Ovary (tissue), 10 donors: ENCODE measurements at places on chromosomes 1 and 21. TPM values are rescaled to one million over a fixed set of nuclear protein-coding genes. Genes with fewer than 3 reads are reported as not detected.

- DNase-seq = no peak
These were observed 7.7 kb downstream of the PRAMEF1 start for GRCh38 chr1:12798911-12799310.

DNA sequence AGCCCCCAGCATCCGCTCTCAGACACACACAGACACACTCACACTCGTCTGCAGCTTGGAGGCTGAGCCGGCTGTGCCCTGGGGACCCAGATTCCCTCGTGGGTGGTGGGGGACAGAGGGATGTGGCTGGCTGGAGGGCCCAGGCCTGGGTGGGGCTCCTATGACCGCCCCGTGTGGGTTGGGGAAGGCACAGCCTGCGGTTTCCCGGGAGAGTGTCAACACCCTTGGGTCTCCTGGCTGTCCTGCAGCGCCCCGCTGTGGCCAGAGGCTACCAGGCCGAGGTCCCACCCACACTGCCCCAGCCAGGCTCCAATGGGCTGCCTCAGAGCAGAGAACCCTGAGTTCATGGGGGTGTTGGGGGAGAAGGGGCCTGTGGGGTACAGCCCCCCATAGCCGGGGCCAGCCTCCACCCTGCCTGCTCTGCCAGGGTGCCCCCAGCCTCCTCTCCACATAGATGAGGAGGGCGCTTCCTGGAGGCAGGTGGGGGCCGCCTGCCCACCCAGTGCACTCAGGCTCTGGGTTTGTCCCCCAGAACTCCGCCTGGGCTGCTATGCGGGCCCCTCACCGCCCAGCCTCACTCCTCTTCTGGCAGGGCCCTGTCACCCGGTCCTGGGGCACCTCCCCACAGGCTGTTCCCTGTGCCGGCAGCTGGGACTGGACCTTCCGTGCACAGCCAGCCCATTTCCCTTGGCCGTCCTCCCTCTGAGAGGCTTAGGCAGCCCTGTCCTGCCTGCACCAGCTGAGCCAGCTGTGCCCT is at the start of gene TTC34:
TTC34 (minus strand) TSS at position 159 of the 757 bp plus-strand sequence. CDS start 866 bp downstream, outside the sequence.
- no peak for DNase-seq

GRCh38 chr1:240666568-240667198 is 54.7 kb upstream of the GREM2 start:
- DNase-seq = no peak

DNA sequence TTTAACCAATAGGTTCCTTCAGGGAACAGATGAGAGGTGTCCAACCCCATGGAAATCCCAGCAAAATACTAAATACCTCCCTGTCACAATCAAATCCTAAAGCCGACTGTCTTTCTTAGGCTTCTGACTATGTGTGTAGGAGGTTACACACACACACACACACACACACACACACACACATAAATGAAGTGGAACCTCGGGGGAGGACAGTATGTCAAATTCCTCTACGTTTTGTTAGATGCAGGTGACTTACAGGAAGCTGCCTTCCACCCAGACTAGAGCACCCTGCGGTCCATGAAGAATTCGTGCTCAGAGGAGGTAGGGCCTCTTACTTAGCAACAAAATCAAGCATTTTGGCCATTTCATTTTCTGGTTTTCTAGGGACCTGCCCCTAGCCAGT is 16.4 kb downstream of the RSPH1 start:
- no peak for DNase-seq

GRCh38 chr1:46131712-46132528 is 509 bp downstream of the PIK3R3 start:
- DNase-seq = peak; percentile 32

GRCh38 chr1:12400027-12400693 is 170.3 kb downstream of the VPS13D start:
- DNase-seq = no peak

DNA sequence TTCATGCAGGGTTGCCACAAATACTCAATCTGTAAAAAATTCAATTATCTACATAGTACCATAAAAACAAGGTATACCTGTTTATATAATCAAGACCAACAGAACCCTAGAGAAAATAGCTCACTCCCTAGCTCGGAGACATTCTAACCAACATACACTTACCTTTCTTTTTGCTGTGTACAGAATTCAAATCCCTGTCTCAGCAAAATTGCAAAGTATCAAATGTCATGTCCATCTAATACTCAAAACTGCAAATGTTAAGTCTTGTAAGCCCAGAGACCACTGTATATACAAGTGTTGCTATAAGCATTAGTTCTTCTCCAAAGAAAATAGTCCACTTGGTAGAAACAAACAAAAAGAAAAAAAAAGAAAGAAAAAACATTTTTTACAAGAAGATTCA is 16.2 kb upstream of the SELE start:
- DNase-seq = no peak

DNA sequence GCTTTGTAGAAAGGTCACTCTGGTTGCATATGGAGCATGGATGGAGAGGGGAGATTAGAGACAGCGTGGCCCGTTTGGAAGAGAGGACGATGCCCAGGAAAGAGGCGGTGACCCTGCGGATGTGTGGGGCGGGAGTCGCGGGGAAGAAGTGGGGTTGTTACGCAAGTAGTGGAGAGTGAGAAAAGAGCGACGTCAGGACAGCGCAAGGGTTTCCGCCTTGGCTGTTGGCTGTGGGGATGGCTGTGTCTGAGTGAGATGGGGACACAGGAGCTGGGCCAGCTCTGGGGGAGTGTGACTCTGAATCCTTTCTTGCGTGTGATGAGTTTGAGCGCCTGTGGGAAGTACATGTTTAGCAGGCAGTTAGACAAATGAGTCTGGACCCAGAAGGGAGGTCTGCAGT is 3.8 kb downstream of the B4GALT2 start:
- DNase-seq = no peak

GRCh38 chr1:30285501-30285932 is 437.9 kb downstream of the MATN1 start:
- no peak for DNase-seq

GRCh38 chr1:39996396-39997004 is 41.6 kb downstream of the MFSD2A start:
- DNase-seq = no peak

DNA sequence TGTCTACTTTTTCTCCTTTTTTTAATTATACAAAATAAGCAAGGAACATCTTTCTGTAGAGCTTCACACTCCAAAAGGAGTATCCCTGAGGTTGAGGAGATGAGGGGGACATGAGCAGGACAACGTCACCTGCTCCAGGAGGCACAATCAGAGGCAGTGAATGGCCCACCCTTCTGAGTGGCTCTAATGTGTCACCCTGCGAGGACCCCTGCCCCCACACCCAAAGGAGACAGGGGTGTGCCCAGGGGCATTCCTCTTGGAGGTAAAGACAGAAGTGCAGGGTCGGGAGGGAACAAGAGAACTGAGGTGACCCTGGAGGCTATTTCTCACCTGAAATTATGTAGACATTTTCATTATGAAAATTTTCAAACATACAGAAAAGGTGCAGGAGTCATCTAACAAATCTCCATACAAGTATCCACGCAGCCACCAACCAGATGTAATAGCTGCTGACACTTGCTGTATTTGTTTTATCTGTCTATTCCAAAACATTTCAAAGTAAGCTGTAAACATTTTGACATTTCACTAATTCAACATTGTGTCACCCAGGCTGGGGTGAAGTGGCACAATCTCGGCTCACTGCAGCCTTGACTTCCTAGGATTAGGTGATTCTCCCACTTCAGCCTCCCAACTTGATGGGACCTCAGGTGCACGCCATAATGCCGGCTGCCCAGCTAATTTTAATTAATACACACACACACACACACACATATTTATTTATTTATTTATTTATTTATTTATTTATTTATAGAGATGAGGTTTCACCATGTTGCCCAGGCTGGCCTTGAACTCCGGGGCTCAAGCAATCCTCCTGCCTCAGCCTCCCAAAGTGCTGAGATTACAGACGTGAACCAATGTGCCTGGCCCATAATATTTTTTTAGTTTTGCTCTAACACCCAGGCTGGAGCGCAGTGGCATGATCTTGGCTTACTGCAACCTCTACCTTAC is 70.7 kb downstream of the RUNX3 start:
- DNase-seq = no peak

GRCh38 chr1:91499904-91500755 is 521 bp upstream of the CDC7 start:
- DNase-seq = no peak

GRCh38 chr1:2468041-2468472 is 8.0 kb upstream of the PLCH2 start:
- no peak for DNase-seq

DNA sequence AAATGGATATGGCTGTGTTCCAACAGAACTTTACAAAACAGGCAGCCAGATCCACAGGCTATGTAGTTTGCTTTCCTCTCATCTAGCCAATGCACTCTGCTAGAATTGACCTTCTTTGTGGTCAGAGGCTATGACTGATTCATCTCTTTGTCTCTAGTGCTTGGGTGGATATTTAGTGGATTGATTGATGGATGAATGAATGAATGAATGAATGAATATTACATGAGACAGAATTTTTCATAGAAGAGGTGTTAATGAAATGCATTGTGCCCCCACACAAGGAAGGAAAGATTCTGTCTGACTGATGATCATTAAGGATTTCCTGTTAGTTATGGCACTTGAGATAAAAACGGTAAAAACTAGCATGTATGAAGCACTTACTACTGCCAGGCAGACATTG is 50.5 kb upstream of the ZYG11A start:
- DNase-seq = no peak

DNA sequence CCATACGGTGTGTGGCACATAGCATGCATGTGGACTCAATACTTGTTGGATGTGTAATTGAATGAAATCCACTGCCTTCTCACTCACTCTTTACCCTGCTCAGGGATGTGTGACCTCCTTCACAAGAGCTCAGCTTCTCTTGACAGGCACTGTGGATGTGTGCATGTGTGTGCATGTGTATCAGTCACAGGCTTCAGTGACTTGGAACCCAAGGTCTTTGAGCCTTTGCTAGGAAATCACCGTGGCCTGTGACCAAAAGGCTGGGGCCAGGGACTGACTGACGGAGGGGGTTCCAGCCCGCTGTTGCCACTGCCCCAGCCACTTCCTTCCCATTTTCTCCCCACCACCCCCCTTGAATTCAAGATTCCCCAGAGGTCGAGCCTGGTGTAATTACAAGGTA is 144.4 kb upstream of the POU3F1 start:
- DNase-seq = no peak

- no peak for DNase-seq
These were observed 9.9 kb downstream of the KCNJ15 start for GRCh38 chr21:38266732-38267131.

- DNase-seq = no peak
These were observed at the start of gene MNDA for GRCh38 chr1:158830904-158831507. MNDA (plus strand) TSS chr1:158831351; CDS start chr1:158842154, 10,803 bp downstream.

GRCh38 chr21:14491269-14491681 is 54.8 kb downstream of the SAMSN1 start:
- DNase-seq = no peak

DNA sequence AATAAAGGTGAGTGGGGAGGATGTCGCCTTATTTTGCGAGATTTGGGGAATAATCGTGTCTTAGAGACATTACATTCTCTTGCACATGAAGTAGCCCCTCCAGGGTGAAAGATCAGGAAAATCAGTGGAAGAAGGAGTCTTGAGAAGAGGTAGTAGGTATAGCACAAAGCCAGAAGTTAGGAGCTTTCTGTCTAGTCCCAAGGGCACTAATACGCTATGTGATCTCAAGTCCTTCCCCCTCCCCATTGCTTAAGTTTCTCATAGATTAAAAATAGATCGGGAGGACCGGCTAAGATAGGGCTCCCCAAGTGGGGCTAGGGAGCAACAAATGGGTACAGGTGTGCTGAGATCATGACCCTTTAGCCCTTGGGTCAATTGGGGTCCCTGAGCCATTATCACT is 13.5 kb downstream of the LRRN2 start:
- DNase-seq = no peak

DNA sequence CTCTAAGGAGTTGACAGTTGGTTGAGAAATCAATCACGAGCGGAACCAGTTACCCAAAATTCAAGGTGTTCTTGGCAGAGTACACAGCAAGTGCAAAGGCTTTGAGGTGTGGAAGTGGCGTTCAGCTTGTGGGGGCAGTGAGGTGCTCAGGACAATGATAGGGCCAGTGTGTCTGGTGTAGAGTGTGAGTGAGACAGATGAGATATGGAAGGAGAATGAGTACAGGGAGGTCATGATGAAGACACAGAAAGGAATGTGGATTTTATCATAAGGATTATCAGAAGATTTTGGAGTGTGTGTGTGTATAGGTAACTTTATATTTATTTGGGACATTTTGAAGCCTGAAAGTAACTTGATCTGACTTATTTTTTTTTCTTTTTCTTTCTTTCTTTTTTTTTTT is 40.9 kb downstream of the IFI44 start:
- no peak for DNase-seq

DNA sequence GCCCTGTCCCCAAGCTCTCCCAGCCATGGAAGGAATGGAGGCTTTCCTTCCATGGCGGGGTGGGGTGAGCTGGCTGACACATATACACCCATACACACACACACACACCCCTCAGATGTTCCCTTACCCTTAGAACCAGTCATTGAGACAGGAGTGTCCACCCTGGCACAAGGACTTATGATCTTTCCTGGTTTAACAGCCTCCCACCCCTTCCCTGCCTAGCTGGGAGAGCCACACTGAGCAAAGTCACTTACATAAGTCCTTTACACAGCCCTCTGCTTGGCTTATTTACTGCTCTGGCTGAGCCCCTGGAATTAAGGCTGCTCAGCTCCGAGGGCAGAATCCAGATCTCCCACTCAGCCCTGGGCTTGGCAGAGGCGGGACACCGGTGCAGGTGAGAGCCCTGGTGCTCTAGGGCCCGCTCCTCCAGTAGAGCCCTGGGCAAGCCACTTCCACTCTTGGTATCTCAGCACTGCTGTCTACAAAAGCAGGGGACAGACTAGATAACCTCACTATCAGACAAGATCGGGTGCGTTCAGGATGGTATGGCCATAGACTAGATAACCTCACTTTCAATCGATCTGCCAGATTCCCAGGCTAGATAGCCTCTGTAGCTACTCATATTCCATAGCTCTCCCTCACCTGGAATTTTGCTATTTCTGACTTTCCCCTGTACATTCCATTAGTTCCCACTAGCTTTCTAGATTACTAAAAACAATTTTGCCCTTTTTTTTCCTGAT is 16.7 kb downstream of the SLC6A9 start:
- no peak for DNase-seq

- DNase-seq = no peak
These were observed 57.4 kb downstream of the PTPRC start for GRCh38 chr1:198696211-198696610.

The PROK1 gene
- total RNA-seq = 182 TPM

The WLS gene
- 120 TPM for total RNA-seq

The TIE1 gene
- total RNA-seq = 8.5 TPM

The ACBD6 gene
- 38.3 TPM for total RNA-seq

The AMY2A gene
- total RNA-seq = not detected

The PLA2G2F gene
- total RNA-seq = 0.30 TPM

The TMEM52 gene
- total RNA-seq = 2.5 TPM

The LCK gene
- 1.0 TPM for total RNA-seq

The RIPPLY3 gene
- not detected for total RNA-seq

The RNU1-3 gene
- total RNA-seq = 3,807 TPM

The MRPL20 gene
- total RNA-seq = 90.6 TPM
